Activated CD4-positive, CD25-positive, alpha-beta regulatory T cell treated with anti-CD3 and anti-CD28 coated beads, Interleukin-2, amount 50 U/mL, for 24 hours (primary cell): ENCODE measurements at places on chromosomes 4 and X.

DNA sequence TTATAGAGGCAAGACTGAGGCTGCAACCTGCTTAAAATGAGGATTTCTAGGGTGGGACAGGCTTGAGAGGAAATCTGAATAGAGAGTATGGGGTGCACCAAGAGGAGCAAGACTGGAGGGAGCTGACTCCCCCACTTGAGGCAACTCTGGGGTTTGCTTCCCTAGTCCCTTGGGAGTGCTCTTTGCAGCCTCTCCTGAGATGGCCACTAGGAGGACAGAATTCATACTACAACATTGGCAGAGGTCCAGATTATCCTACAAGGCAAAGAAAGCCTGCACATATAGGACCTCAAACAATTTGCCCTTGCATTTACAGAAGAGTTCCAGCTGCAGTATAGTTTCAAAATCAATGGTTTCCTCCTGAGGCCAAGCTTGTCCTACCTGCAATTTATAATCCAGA, 830.9 kb downstream of the TECRL start:
- no peak for ATAC-seq

DNA sequence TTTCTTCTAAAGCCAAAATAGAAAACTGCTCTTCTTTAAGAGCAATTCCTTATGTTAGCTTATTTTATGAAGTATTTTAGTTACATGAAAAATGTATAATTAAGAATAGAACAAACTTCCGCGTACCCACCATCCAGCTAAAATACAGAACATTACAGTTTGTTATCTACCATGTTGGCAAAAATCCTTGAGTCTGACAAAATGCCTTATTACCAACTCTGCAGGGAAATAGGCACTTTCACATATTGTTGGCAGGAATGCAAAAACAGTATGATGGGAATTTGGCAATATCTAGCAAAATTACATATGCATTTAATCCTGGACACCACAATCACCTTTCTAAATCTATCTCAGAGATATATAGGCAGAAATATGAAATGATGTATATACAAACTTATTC, 32.4 kb upstream of the SLAIN2 start:
- no peak for ATAC-seq

GRCh38 chrX:20499763-20500162, 233.1 kb upstream of the RPS6KA3 start:
- ATAC-seq = no peak

GRCh38 chr4:123591875-123592274, 195.3 kb downstream of the SPRY1 start:
- no peak for ATAC-seq

- ATAC-seq = no peak
Measured at GRCh38 chrX:771536-771935, 140.9 kb downstream of the SHOX start.

GRCh38 chrX:155864655-155865054, 16.5 kb upstream of the VAMP7 start:
- ATAC-seq = no peak

DNA sequence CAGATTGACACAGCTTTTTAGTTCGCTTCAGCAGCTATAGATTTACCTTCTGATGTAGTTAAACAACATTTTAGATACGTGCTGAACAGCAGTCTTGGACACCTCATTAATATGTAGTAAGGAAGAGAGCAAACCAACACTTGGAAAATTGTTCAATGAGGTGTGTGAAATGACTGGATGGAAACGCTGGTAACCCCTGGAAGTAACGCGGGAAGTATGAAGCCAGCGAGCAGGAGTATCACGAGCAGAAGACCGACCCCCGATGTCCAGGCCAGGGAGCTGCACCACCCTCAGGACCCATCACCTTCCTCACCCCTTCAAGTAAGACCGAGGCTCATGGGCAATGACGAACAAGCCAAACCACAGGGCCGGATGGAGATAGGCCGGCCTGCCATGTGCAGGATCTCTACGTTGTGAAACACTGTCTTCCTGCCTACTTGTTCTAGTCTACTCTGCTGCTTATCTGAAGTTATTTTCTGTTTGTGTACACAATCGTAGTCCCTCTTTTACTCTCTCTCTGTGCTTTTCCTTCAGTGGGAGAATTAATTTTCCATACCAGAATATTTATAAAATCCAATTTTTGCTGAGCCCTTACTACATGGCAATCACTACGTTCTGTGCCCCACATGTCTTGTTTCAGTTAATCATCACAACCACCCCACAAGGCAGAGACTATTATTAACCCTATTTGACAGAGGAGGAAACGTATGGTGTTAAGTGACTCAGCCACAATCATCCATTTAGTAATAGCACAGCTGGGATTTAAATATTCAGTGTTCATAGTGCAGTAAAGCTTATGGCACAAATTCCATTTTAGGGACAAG, 221.7 kb downstream of the APBB2 start:
- peak; percentile 62 for ATAC-seq

- ATAC-seq = no peak
Measured at GRCh38 chr4:85708468-85708867, 233.5 kb downstream of the ARHGAP24 start.

DNA sequence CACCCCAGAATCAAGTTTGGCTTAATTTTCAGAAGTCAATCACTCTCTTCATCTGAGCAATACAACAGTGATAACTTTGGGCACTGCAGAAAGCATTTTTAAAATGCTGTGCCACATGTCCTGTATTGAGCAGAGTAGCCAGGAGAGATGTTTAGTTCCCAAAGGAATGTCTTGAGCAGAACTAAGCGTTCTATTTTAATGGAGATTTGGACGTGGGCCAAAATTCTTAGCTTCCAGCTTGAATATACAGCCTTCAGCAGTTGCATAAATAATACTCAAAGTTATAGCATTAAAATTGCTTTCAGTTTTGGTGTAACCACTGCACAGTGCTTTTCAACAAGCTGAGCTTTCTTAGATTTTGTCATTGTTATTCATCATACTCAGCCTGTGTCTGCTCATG, 679.2 kb downstream of the NLGN4X start:
- ATAC-seq = no peak

GRCh38 chr4:118716304-118716703, 31.1 kb downstream of the METTL14 start:
- no peak for ATAC-seq

GRCh38 chr4:19677211-19677610, 574.5 kb upstream of the SLIT2 start:
- ATAC-seq = no peak

DNA sequence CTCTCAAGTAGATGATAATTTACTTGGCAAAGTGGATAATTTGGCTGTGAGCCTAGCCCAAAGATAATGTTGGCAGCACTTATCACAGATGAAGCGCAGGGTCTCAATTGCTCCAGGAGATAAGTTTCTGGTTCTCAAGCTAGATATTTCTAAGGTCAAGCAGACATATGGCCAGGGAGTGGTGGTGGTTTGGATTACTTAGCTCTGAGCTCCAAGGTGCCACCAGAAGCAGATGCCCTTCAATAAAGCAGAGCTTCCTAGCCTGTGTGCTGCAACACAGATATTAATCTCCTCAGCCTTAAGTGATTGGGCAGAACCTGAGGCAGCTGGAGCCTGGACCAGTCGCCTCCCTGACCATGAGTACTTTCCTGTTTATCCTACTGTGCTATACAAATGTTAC, 79.2 kb upstream of the NALF2 start:
- no peak for ATAC-seq

- no peak for ATAC-seq
Measured at GRCh38 chrX:125378205-125378604, 58.5 kb downstream of the TEX13C start.

DNA sequence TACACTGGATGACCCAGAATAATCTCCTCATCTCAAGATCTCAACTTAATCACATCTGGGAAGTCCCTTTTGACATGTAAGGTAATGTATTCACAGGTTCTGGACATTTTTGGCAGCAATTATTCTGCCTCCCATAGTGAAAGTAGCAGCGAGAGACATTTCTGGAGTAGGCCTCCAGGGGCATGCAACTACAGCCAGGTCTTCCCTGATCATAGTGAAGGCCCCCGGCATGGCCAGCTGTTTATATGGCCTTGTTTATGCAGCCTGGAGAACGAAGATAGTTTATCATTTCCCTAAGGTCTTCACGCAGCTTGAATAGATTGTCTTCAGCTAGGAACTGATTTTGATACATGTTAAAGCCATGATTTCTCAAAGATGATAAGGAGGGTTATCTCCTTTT, 139.9 kb downstream of the RNF150 start:
- ATAC-seq = no peak

GRCh38 chrX:39750256-39750790, 347.4 kb downstream of the BCOR start:
- ATAC-seq = no peak

GRCh38 chrX:14015294-14015693, 14.4 kb downstream of the GEMIN8 start:
- no peak for ATAC-seq

- ATAC-seq = no peak
Measured at GRCh38 chr4:156347412-156348075, 393.9 kb upstream of the CTSO start.

GRCh38 chr4:54754394-54754793, 96.6 kb downstream of the KIT start:
- no peak for ATAC-seq

GRCh38 chrX:77060572-77060971, 386.6 kb upstream of the FGF16 start:
- ATAC-seq = no peak

DNA sequence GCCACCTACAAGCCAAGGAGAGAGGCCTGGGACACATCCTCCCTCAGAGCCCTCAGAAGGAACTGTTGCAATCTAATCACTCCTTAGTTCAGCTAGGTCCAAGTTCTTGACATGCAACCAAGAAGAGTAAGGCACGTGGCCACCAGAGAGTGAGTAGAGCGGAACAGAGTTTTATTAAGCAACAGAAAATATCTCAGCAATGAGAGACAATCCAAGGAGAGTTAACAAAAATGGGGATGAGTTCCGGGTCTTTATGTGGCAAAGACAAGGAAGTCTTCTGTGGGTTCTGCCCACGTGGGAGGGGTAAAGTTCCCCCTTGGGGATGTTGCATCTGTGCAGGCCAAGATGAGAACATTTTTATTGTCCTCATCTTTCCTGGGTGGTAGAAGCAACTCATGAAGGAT, 38.5 kb upstream of the PROM1 start:
- ATAC-seq = no peak

GRCh38 chr4:108965472-108966076, 202.7 kb upstream of the ETNPPL start:
- ATAC-seq = no peak

- ATAC-seq = no peak
Measured at GRCh38 chr4:116118221-116118620, 967.2 kb downstream of the TRAM1L1 start.

- no peak for ATAC-seq
Measured at GRCh38 chr4:89253311-89253710, 54.3 kb downstream of the GPRIN3 start.

- ATAC-seq = no peak
Measured at GRCh38 chr4:183808097-183808456, 97.0 kb upstream of the STOX2 start.

DNA sequence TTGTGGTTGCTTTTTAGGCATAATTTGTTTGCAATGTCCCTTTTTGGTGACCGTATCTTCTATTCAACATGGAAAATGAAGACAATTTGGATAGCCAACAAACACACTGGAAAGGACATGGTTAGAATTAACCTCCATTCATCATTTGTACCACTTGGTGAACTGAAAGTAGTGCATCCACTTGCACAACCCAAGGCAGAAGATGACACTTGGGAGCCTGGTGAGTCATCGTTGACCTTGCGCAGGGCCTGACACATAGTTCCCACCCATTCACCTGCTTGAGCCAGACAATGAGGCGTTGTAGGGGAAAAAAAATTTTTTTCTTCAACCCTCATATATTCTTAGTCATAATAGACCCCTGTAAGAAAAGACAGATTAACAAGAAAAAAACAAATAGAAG, 32.4 kb downstream of the EGF start:
- peak; percentile 48 for ATAC-seq
